ENCODE measurements at places on chromosomes 4 and X.

GRCh38 chr4:109916027-109916409 is 3.3 kb downstream of the EGF start:
- no peak for DNase-seq

DNA sequence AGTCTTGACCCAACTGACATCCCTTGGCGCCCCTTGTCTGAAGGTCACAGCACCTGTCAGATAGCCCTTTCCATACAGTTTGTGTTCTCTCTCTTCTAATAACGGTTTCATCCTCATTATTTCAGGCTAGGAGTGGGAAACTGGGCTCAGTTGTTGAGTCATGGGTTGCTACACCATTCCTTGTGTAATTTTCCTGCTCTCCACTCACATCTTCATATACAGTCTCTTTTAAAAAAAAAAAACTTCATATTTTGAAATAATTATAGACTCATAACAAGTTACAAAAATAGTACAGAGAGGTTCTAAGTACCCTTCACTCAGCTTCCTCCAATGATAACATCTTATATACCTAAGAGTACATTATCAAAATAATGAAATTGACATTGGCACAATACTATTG is 60.2 kb upstream of the GRPR start:
- DNase-seq: no peak

GRCh38 chrX:47283015-47283771 is 50.4 kb downstream of the USP11 start:
- no peak for DNase-seq

- no peak for DNase-seq
Measured at GRCh38 chr4:46975812-46976553, 17.4 kb downstream of the GABRA4 start.

DNA sequence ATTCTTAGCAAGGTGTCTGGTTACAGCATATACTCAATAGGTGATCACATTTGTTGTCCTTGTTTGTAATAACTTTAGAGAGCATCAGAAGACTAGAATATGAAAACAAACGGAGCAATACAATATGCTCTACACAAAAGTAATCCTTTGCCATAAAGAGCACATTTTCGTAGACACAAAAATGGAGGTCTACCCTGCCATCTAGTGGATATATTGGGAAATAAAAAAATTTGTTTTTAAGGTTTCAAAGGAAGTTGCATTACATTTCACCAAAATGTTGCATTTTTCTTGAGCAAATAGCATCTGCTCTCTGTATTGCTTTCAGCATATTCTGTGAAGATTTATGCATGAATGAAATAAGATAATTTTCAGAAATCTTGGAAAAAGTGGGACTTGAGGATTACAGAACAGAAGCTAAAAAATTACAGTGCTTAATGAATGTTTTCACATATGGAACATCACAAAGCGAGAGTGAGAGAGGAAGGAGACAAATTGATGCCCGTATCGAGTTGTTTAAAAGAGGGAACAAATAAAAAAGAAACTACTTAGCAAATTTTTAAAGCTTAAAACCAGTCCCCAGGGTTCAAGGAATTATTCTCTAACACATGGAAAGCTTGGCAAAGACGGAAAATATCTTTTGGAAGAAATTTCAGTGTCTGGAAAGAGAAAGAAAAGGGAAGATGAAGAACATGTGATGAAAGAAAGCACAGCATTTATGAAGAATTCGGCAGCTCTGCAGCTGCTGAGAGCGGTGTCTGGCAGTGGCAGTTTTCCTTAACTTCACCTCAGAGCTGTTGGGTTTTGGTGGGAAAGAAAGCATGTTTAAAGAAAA is 390.1 kb downstream of the ANKRD50 start:
- no peak for DNase-seq

- no peak for DNase-seq
Measured at GRCh38 chr4:40559585-40560465, 69.8 kb downstream of the RBM47 start.

DNA sequence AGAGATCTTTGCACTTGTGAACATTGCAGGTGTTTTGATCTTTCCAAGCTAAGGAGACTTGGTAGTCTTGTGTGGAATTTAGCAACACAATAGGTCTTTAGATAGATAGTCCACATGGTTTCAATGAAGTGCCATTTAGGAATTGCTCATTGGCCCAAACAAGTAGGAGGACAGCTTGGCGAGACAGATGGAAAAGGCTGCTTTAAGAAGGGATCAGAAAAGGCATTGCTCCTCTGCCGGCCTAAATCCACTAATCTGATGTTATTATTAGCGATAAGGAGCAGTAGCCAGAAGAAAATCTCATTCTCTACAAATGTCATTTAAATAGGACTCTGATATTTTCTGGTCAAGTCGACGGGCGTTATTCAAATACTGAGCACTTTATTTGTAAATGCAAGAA is 99.7 kb downstream of the AFF2 start:
- no peak for DNase-seq

- no peak for DNase-seq
Measured at GRCh38 chr4:6343939-6344408, 74.3 kb downstream of the WFS1 start.

- DNase-seq: no peak
Measured at GRCh38 chrX:10186355-10186754, 29.6 kb downstream of the CLCN4 start.

DNA sequence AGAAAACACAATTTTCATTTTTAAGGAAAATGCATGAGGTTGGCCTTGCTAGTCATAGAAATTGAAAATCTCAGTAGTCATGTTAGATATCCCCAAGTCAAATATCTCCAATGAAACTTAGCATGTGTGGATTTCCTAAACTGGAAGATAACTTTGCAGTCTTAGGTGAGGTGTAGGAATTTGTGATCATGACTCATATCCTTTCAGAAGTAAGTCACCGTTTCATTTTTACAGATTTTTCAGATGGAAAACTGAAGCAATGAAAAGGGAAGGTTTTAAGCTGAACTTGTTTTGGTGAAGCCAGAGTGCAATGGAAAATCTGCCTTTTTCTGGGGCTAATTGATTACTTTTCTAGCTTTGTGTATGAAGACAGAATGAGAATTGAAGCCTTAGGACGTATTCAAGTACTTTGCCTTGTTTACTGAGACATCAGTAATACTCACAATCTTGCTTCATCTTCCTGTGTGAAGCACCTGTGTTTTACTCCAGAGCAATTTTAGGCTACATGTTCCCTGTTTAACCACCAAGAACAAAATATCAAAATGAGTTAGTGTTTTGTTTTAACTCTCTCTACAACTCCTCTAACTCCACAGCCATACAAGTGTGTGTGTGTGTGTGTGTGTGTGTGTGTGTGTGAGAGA is 1662.8 kb upstream of the ADGRL3 start:
- no peak for DNase-seq

GRCh38 chrX:102341867-102342266 is 94.9 kb downstream of the NXF2 start:
- DNase-seq: no peak

DNA sequence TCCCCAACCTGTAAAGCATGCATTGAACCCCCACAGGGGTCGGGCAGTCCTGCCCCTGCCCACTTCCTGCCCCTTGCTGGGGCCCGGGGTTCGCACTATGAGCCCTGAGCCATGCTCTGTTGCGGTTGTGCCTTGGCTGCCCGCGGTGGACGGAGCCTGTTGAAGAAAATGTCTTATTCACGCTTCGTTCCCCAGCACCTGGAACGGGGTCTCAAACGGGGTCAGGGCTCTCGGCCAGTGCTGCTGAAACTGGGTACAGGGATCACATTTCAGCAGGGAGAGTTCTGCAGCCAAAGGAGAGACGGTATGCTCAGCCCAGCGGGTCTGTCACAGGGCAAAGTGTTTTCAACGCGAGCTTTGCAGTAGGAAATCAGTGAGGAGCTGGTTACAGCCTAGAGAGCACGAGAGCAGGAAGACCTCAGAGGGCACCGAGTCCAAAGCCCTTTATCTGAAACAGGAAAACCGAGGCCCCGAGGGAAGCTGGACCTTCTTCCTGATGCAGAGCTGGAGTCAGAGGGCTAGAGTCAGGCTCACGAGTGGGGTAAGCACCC is 46.3 kb upstream of the AFAP1 start:
- no peak for DNase-seq

DNA sequence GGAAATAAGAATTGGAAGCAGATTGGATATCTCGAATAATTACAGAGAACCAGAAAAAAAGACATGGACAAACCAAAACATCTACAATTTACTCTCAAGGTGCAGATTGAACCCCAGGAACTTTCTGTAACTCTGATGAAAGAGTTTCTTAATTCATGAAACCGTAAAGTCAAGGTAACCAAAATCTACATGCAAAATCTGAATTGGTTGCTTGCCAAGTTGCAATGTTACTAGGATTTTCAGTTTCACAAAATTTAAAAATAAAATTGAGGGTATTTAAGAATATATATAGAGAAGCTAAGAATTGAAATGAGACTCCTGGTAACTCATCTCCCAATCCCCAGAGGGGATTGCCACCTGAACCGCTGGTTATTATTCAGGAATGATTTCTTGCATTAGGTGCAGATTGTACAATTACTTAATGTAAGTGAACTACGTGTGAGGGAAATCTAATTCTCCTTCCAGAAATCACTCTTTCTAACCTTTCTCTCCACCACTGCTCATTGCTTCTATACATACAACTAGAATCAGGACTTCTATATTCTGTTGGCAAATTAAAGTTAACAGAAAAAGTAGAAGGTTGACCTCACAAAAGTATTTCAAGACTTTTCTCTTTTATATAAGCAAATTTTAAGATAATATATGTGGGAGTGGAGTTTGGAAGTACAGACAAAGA is 221.5 kb upstream of the NDST4 start:
- DNase-seq: no peak

DNA sequence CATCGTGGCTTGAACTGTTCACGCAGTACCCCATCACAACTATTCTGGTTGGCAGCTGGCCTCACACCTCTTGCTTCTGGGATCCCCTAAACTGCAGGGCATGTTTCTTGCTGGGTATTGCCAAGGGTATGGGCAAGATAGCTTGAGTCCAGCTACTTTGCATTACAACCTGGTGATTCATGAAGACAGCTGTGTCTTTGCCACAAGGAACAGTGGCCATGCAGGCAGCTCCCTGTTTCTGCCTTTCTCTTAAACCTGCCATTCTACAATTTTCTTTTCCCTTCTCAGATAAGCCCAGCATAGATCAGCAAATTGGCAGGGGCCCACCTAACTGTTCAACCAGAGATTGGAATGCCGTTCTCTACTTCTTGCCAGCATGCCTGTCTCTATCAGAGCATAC is 42.8 kb downstream of the TENM3 start:
- no peak for DNase-seq

DNA sequence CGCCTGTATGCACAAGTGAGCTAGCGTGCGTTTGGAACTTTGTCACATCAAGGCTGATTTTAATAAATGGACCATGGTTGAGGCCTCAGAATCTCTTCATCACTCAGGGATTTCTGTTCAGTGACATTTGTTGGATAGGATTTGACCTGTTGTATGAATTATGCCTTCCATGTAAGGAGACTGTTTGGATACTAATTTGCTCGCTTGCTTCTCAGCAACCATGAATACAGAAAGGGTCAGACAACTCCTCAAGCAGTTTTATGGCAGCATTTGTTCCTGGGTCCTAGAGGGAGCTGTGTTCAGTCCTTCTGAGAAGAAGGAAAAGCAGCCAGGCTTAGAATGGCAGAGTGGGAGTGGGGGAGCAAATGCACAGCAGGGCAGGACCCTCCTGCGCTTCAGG is 269.7 kb upstream of the LCORL start:
- no peak for DNase-seq

- no peak for DNase-seq
Measured at GRCh38 chr4:15238720-15239119, 189.1 kb upstream of the C1QTNF7 start.

- no peak for DNase-seq
Measured at GRCh38 chr4:64230709-64231310, 178.4 kb downstream of the TECRL start.

- no peak for DNase-seq
Measured at GRCh38 chr4:125101719-125102118, 213.0 kb upstream of the FAT4 start.

- DNase-seq: no peak
Measured at GRCh38 chr4:86496094-86497080, 97.7 kb upstream of the PTPN13 start.

- peak; percentile 7 for DNase-seq
Measured at GRCh38 chrX:16671005-16671404, 21.0 kb downstream of the S100G start.

DNA sequence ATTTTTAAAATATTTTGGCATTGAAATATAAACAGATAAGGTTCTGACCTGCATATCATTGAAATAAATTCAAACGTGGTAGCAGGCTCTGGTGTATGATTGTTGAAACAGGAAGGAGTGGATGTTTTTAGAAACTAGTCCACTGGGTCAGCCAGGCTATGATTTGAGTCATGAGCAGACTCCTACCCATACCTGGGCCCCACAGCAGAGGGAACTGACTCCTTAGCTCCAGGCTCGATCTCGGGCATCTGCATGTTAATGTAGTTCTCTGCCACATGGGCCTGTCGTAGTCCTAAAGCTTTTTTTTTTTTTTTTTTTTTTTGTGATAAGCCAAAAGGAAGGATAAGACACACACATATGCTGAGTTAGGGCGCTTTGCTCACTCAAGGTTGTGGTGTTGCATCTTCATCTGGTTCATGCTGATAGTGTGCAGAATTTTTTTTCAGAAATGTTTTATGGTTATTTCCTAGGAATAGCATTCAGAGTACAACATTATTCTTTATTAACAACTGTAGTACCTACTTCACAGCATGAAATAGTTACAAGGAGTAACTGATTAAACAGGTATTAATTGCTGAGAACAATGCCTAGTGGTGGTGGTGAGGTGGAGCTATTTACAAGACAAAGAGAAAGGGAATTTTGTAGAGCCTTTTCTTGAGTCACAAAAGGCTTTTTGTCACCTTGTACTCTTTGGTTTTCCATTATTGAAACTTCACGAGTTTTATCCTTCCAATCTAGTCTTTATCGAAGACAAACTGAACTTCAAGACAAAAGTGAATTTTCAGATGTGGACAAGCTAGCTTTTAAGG is 27.3 kb downstream of the OFD1 start:
- DNase-seq: no peak

DNA sequence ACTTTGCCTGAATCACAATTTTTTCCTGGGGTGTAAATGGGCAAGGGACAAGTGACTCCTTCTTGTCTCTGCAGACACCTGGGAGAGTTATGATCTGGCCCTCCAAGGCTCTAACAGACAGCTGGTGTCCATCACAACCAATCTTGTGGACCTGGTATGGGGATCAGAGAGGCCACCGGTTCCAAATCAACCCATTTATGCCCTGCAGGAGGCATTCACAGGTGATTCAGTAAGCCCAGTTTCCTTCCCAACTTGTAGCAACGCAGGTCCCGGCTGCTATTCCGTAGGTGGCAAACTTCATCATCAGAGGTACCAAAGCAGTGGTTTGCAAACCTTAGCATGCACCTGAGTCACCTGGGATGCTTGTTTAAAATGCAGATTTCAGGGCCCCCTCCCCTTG is 8.8 kb downstream of the XPNPEP2 start:
- DNase-seq: no peak
